ENCODE measurements at places on chromosomes 7 and 10. TPM values are rescaled to one million over a fixed set of nuclear protein-coding genes. Genes with fewer than 3 reads are reported as not detected.

GRCh38 chr7:1819259-1819841 is 149.3 kb downstream of the ELFN1 start:
- no peak for DNase-seq

- DNase-seq, result no peak
These were observed 266.6 kb downstream of the NXPH1 start for GRCh38 chr7:8699875-8700624.

GRCh38 chr7:140275069-140275965 is 98.5 kb upstream of the KDM7A start:
- DNase-seq, result peak; percentile 27

- DNase-seq, result no peak
These were observed 9.5 kb upstream of the SEPTIN14 start for GRCh38 chr7:55871932-55872485.

GRCh38 chr10:17476073-17476472 is 21.7 kb upstream of the ST8SIA6 start:
- DNase-seq, result no peak

- DNase-seq, result no peak
These were observed 45.3 kb upstream of the ITGA8 start for GRCh38 chr10:15764892-15765454.

DNA sequence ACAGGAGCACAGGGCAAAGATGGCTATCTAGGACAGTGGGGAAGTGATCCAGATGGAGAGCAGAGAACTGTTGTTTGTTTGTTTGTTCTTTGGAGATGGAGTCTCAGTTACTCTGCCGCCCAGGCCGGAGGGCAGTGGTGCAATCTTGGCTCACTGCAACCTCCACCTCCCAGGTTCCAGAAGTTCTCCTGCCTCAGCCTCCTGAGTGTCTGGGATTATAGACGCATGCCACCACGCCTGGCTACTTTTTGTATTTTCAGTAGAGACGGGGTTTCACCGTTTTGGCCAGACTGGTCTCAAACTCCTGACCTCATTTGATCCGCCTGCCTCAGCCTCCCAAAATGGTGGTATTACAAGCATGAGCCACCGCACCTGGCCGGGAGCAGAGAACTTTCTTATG is 20.9 kb downstream of the METTL2B start:
- no peak for DNase-seq

DNA sequence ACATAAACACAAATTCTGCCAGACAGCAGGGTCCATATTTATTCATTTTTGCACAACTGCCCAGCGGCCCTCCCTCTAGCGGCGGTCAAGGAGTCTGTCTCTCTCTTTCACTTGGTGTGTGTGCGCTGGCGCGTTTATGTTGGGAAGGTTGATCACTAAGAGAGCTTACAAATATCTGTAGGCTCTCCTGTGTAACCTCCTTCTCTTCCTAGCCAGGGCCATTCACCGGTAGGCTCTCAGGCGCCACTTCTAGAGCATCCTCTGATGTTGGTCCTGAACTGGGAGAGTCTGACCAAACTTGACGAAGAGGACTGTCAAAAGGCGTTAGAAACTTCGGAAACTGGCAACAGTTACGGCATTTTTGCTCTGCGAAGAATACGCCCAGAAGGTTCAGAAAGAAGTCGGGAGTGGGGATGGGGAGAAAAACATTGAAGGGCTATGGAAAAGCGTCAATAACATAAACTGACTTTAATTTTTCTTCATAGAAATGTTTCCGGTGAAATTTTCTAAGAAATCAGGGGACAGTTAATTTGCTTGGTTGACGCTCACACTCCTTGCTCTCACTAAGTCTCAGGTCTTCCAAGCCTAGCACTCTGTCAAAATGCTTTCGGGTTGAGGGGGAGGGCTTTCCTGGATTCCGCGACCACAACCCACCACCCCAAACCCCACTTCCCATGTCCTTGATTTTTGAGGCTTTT is 731.1 kb downstream of the ZWINT start:
- DNase-seq, result peak; percentile 70

DNA sequence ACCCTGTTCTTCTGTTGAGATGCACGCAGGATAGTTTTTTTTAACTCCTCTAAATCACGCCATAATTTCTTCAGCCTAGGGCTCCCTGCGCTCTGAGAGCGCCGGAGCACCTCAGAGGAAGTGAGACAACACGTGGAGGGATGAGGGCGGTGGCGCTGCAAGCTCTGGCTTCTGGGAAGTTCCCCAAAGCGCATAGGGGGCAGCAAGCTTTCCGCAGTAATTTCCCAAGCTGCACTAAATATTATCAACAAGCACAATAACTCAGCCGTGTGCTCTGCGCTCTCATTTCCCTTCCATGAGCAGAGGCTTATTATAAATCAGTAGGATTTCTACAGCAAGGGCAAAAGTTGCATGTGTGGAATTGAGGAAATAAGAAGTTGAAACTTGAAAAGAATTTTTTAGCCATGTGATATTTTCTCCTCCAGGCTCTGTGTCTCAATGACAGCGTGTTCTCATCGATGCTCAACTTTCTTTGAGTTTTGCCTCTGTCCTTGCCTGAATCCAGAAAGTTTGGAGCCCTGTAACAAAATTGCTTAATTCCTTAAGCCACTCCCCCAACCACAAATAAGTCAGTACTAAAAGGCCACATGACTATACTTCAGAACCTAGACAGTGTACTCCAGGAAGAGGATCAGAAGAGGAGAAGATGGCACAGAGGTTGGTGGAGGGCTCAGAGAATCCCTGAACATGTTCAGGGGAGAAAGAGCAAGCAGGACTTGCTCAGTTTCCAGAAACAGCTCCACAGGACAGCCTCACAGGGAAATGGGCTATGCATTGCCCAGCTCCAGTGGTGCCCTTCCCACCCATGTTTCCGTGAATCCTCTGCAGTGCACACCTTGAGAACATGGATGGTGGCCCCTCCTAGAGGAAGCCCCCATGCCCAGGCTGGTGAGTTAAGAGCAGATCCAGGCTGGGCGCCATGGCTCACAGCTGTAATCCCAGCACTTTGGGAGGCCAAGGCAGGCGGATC is 221.5 kb upstream of the GHITM start:
- no peak for DNase-seq

GRCh38 chr10:71554671-71555070 is 158.0 kb downstream of the CDH23 start:
- DNase-seq, result no peak

The ITPRID1 gene
- not detected for polyA plus RNA-seq

The SFRP4 gene
- 2.2 TPM for polyA plus RNA-seq

The SPDYE9 gene
- 1.5 TPM for polyA plus RNA-seq

The HOXA6 gene
- 26.5 TPM for polyA plus RNA-seq

The AKR1C8 gene
- polyA plus RNA-seq, result 0.20 TPM

The FAM204A gene
- 88.1 TPM for polyA plus RNA-seq
